ENCODE measurements at places on chromosomes 2 and 18. TPM values are rescaled to one million over a fixed set of nuclear protein-coding genes. Genes with fewer than 3 reads are reported as not detected.

- DNase-seq, result no peak
Measured at GRCh38 chr18:34242739-34243138, 18.0 kb upstream of the NOL4 start.

DNA sequence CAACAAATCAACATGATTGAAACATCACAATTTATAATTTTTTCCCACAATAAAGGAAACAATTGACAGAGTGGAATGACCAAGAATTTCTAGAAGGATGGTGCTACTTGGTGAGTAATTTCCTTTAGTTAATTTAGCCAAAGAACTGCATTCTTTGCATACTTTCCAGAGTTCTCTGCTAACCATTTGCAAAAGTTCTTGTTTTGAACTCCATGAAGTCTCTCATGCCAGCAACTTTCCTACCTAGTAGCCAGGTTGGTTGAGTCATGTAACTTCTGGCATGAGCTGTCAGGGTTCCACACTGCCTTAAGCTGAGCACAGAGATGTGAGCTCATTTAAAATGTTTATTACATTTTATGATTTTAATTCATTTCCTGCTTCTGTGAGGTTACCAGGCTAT lies 539.6 kb downstream of the PID1 start:
- no peak for DNase-seq

DNA sequence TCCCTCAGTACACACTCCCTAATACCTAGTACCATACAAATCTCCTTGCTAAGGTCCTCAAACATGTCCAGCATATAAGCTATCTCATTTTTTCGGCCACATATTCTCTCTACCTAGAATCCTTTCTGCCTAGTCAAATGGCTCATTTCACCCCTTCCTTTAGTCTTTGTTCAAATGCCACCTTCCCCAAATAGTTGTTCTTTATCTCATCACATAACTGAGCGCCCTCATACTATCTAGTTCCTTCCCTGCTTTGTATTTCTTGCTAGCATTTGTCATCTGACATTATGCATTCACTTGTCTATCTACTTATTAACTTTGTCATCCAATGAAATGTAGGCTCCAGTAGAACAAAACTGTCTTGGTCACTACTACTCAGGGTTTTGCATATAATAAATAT lies 35.5 kb downstream of the RPRD1A start:
- no peak for DNase-seq

DNA sequence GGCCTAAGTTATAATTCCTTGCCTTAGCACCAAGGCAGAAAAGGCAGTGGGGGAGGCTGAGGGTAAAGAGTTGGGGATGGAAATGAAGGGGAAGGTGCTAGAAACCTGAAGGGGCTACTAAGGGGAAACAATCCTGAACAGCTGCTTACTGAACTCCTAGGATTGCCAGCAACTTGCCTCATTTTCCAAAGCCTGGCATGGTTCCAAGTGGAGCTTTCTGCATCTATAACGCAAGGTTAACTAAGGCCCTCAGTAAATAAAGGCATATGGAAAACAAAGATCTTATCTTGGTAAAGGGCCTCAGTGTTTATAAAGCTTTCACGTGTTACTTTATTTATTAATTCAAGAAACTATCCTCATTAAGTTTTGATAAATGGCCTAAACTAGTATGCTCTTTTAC lies 10.9 kb downstream of the MEP1B start:
- peak; percentile 19 for DNase-seq

Gene GAL3ST2
- total RNA-seq, result 0.19 TPM

Gene NEUROD1
- not detected for total RNA-seq

Gene LYG1
- 21.0 TPM for total RNA-seq

Gene GALNT13
- total RNA-seq, result 0.57 TPM

Gene RUFY4
- total RNA-seq, result 0.69 TPM

Gene CPO
- 0.41 TPM for total RNA-seq
